ENCODE measurements at places on chromosomes 11 and 22.

GRCh38 chr22:27370269-27370668, 431.3 kb downstream of the MN1 start:
- no peak for DNase-seq

- no peak for DNase-seq
Measured at GRCh38 chr22:19035474-19036228, 86.6 kb downstream of the DGCR2 start.

DNA sequence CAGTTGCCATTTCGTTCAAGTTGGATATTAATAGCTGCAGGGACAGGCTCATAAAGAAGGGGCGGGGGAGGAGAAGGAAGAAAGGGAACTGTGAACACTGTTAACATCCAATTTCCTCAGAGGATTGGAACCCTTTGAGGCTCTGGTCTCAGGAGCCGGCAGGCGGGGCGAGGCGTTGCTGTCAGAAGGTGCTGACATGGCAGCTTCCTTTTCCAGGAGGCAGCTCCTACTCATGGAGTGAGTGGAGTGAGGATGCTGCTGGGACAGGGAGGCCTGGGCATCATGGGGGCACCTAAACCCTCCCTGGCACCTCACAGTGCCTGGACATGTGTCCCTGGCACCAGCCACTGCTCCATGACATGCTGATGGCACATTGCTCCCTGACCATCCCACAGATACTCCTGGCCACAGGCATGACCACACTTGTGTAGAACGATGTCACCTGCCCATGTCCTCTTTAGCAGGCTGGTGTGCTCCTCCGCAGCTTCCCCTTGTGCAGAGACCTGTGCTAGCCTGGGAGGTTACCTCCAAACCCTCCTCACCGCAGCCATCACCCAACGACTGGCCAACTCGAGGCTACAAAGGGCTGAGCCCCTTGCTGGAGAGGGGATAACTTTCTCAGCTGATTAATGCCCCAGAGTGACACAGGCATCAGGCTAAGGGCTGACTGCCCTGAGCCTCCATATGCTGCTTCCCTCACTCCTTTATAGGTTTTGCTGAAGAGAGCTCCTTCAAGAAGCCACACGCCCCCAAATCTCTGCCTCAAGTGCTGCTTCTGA, 79.6 kb upstream of the NECTIN1 start:
- no peak for DNase-seq

- DNase-seq, result peak; percentile 89
Measured at GRCh38 chr11:45383224-45383623, 97.1 kb upstream of the SYT13 start.

GRCh38 chr11:73612601-73613140, 14.8 kb upstream of the FAM168A start:
- no peak for DNase-seq

DNA sequence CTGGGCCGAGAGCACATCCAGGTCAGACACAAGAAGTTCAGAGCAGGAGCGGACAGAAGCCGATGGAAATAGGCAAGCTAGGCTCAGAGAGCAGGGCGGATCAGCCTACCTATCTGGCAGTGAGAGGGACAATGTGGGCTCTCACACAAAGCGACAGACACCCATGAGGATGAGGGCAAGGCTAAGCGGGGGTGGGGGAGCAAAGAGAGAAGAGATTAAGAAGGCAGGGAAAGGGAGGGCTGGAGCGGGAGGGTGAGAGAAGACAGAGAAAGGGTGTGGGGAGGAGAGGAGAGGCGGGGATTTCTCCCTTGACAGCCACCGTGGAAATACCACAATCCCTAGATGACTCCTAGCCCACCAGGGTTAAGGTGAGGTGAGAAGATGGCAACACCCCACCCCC, 57.9 kb downstream of the BUD13 start:
- DNase-seq, result no peak

DNA sequence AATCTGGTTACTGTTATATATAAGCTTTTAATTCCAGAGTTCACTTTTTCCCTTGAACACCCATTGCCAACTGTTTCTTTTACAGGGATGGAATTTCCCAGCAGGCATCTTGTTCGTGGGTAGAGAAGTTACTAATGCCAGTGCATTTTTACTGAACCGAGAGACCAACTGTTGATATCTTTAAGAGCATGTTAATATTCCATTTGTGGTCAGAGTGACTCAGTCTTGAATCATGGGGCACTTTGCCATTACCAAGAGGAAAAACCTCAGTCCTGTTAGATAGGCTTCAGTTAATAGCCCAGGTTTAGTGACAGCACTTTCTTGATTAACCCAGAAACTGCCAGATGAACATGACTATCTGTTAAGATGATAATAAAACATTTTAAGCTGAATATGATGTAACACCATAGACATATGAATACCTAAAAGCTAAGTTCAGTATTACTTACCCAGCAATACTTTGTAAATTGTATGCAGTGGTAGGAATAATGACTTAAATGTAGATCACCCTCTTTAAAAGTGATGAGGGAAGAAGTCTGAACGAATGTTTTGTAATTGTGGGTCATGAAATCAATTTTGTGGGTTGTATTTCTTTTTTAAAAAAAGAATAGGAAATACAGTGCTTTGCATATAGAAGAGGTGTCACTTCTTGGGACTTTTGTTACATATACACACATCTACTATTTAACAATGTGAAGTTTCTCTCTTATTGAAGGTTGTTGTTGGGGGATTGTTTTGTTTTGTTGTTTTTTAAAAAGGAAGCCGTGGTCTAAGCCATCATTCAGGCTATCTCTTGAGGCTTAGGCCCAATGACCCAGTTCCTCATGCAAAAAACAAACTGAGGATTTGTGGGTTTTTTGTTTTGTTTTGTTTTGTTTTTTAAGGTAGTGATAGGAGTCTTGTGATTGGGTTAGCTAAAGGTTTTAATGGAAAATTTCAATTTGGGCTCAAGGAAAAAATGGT, 79.2 kb upstream of the GRIK4 start:
- peak; percentile 99 for DNase-seq

GRCh38 chr11:76801225-76801624, 18.1 kb downstream of the TSKU start:
- DNase-seq, result no peak

DNA sequence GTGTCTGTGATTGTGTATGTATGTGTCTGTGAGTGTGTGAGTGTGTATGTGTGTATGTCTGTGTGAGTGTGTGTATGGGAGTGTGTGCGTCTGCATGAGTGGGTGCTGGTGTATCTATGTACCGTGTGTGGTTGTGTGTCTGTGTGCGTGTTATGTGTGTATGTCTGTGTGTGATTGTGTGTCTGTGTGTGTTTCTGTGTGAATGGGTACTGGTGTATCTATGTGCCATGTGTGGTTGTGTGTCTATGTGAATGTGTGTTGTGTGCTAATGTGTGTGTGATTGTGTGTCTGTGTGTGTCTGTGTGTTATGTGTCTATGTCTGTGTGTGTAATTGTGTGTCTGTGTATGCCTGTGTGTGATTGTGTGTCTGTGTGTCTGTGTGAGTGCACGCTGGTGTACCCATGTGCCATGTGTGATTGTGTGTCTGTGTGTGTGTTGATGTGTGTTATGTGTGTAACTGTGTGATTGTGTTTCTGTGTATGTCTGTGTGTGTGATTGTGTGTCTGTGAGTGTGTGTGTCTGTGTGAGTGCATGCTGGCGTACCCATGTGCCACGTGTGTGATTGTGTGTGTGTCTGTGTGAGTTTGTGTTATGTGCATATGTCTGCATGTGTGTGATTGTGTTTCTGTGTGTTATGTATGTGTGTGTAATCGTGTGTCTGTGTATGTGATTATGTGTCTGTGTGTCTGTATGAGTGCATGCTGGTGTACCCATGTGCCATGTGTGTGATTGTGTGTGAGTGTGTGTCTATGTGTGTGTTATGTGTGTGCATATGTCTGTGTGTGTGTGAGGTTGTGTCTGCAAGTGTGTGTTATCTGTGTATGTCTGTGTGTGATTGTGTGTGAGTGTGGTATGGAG, 6.8 kb upstream of the CACNA1I start:
- DNase-seq, result no peak

DNA sequence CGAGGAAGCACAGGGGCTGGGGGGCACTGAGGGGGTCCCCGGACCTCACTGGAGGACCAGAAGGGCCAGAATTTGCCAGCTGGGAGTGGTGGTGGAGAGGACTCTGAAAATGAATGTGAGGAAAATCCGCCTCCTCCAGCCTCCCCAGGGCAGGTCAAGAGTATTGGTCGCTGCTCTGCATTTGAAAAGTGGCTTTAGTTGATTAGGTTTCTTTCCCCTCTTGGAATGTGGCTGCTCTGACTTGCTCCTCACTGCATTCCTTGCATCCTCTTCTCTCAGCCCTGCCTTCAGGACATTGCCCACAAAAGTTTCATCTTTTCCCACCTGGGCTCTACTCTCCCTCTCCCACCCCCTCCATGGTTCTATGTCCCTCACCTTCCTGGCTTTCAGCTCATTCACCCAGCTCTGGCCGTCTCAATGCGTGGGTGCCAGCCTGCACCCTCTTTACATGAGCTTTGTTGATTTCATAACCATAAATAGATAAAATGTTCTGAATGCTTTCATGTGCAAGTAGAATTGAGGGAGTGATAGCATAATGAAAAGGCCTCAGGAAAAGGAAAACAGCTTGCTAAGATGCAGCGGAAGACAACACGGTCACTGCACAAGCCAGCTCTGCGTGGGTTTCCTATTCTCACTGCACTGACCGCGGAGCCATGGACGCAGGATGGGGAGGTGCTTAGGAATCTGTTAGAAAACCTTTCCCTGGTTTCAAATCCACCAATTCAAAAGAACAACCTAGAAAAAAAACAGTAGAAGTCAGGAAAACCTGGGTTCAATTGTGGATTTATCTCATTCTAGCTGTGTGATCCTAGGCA, 6.5 kb upstream of the NPAS4 start:
- DNase-seq, result no peak

- DNase-seq, result no peak
Measured at GRCh38 chr11:91778758-91779157, 445.9 kb upstream of the FAT3 start.

DNA sequence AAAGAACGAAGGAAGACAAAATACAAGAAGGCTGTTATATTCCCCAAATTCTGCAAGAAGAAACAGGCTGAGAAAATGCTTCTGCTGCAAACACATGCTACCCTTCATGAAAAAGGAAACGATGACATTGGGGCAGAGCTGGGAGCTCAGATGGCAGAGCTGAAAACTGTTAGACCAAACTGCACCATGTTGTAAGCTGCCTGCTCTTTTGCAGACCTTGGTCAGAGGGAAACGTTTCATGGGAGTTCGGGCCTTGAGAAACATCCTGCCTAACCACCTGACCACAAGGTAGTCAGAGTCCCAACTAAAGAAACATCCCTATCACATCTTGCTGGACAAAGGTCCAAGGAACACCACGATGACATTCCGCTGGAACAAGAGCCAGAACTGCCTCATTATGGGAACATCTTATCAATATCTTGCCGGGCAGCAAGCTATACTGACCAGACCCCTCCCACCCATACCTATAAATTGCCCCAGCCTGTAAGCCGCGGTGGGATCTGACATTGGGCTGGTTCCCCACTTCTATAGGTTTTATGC, 110.7 kb upstream of the CTSC start:
- no peak for DNase-seq

GRCh38 chr22:21796863-21797262, 61.3 kb upstream of the YPEL1 start:
- no peak for DNase-seq

GRCh38 chr22:30754971-30755758, 60.5 kb downstream of the OSBP2 start:
- peak; percentile 84 for DNase-seq

DNA sequence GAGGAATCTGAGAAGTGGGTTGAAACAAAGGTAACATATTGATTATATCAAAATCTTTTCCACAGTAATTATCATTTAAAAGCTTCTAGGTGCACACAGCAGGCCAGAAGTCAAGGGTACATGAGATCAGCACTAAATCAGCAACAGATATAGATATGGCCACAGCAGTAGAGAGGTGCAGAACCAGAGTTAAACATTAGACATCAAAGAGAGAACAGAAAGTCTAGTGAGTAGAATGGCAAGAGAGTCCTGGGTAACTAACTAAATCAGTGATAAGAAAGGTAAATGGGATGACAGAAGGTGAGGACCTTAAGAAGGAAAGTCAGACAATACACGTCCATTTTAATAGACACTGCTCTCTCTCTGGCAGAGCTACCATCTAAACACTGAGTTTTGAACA, 119.5 kb upstream of the GRIA4 start:
- DNase-seq, result no peak

GRCh38 chr11:36431429-36432092, 78.5 kb downstream of the TRAF6 start:
- DNase-seq, result peak; percentile 96

DNA sequence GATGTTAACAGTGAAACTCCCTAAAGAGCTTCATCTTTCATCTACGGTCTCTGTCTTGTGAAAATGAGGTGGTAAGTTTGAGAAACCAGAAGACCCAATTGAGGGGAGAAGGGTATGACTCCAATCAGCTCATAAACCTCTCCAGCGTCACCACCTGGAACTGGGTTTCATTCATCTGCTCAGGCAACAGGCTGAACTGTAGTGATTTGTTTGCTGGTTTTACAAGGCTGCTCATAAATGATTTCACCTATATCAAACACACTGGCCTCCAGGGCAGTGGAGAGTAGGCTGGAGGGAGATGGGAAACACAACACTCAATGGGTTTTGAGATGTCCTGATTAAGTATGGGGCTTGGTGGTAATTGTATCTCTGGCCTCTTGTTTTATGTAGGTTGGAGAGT, 79.0 kb downstream of the EFCAB6 start:
- no peak for DNase-seq

DNA sequence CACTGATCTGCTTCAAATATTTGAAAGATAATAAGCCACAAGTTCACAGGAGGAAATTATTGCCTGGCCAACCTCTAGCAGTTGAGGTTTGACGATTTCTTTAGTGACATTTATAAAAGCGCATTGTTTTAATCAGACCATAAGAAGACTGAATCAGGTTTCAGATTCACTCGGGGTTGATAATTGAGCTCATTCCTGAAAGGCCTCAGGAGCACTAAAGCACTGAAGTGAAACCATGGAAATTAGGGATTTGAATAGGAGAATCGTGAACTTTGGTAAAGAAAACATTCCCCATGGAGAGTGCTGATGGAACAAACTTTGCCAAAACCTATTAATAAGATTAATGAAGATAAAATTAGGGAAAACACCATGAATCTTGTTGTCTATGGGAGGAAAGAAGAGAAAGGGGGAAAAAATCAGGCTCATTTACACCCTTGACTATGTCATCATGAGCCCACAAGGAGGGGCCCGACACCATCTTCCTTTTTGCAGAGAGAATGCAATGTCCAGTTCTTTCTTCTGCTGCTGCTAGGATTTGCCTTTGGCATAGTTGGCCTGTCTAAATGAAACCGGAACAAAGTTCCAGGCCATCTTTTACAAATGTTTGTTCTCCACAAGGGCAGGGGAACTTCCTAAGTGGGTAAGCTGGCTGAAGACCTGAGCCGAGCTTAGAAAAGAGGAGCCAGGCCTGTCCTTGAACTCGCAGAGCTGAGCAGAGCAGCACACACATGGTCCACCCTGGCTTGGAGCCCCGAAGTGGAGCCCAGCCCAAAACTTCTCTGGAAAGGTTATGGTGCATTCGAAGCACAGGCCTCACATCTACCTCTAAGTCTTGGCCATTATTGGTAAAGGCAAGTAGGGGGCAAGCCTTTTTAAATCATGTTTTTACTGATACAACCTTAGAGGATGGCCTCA, 56.1 kb upstream of the EIF3M start:
- no peak for DNase-seq

DNA sequence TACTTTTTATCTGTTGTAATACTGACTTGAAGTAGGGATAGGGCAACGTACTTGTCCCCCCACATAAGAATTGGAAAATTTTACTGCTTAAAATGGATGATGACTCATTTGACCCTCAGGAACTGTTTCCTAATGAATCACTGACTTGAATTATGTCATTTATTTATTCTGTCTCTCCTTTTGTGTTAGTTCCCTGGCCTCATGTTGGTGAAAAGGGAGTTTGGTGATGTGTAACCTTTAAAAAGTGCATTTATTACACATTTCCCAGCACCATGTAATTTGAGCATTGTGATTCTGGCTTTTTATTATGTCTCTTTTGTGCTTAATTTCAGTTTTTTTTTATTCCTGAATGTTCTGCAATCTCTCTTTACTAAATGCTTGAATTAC, 20.3 kb upstream of the PGM2L1 start:
- DNase-seq, result peak; percentile 37

Data from AG10803 (cell line).